ENCODE measurements at places on chromosomes 2 and 18.

GRCh38 chr2:47373747-47374146 is 29.2 kb upstream of the MSH2 start:
- peak; percentile 33 for DNase-seq

DNA sequence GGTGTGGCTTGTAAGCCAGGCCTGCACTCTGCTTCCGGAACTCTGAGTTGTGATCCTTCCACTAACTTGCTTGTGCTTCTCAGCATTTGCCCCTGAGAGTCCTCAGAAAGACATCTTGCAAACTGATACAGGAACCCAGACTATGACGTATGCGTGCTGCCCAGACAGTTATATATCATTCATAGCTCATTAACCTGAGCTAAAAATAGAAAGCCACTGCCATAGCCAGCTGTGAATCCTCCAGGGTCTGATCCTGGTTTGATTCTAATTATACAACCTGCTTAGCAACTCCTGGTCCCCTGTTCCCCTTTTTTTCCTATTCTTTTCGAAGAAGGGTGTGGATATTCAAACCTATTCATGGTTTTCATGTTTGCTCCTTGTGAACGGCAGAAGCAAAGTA is 63.7 kb downstream of the MARCHF4 start:
- DNase-seq = no peak

- DNase-seq = no peak
These were observed 14.1 kb downstream of the SKA1 start for GRCh38 chr18:50388988-50389387.

DNA sequence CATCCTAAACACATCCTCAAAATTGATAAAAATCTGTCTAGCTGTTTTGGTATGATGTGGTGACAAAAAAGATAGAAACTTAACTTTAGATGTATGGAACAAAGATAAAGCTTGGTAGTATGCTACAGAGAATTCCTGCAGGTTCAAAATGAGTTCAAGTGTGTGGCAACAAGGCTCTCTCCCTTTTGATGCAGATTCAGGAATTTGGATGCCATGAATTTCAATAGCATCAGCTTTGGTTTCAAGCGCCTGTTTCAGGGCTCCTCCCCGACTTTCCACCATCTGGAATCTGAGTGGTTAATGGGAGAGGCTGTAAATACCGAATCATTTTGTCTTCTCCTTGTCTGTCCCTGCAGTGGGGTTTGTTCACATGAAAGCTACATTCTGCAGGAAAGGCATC is 180.6 kb downstream of the MTX2 start:
- no peak for DNase-seq

DNA sequence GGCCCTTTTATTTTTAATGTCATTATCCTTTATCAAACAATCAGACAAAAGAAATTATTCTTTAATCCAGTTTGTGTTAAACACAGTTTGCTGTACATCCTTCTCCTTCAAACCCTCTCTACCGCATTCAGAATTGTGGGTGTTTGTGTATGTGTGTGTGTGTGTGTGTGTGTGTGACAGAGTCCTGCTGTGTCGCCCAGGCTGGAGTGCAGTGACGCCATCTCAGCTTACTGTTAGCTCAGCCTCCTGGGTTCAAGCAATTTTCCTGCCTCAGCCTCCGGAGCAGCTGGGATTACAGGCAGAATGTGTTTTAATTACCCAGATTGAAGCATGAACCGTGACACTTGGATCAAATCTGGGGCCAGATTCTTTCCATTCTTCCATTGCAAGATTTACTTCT is 723.7 kb downstream of the DCDC2C start:
- DNase-seq = no peak

DNA sequence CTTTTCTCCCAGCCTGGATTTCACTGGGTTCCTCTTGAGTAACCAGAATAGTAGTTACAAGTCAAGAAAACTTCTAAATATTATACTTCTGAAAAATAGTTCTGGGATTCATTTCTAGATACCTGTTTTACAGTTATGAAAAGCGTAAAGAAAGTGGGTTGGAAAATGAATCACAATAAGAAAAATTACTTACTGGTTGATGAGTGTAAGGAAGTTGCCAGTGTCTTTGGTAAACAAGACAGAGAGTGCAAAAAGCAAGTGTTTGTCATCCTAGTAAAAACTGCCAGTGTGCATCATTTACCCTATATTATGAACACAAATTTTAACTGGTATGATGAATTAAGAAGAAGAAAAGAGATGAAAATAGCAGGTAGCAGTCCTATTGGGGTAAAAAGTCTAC is 88.9 kb downstream of the R3HDM1 start:
- DNase-seq = no peak

GRCh38 chr18:58557008-58557435 is 71.9 kb downstream of the ALPK2 start:
- no peak for DNase-seq

- DNase-seq = peak; percentile 84
These were observed 1.5 kb downstream of the CAB39 start for GRCh38 chr2:230714136-230714480.

DNA sequence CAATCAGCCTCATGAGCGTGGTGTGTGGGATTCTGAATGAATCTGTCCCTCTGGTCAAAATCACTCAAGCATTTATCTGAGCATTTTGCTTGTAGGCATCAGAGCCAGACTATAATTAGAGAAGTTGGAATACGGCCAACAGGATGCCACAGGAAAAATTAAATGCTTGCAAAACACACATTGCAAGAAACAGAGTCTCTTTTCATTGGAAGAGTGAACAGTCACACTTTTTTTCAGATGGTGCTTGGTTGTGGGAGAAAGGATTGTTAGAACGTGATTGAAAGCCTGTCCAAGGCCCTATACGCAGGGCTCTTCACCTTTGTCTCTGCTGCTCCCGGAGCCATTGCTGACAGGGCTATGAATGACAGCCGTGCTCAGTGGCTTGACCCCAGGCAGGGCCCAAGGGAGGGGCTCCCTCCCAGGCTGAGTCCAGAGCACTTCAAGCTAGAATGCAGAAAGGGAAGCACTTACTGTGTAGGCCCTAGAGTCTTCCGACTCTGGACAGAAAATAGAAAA is 59.8 kb downstream of the SNTG2 start:
- DNase-seq = peak; percentile 46
